NCI-H2107 (cell line): ENCODE measurements at places on chromosomes 2 and 18.
A peak's percentile ranks its signal among the peaks of the same experiment; 100 is the strongest.

DNA sequence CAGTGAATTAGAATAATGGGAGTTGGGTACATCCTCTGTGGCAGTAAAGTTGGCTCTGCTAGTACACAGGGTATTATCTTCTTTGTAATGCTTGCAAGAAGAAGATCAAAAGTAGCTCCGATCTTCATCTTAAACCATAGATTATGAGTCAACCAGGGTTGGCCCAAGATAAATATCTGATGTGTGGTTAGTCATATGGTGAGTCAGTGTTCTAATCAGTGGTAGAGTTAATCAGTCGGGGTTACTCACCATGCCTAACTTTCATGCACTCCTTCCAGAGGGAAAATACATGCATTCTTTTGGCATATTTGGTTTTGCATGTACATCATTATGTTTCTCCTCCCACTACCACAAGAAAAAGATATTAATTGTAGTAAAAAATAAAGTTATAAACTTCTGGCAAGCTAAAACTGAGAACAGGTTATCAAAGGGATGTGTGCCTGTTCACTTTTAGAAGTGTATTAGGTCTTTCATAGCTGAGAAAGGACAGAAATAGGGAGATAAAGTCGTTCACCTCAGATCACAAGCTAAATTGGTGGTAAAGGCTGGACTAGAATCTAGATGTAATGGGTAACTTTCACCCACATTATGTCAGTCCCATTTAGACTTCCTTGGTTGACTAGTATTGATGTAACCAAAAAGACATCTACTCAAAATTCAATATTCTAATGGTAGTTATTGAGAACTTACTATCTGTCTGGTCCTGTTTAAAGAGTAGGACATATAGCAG lies 684.4 kb downstream of the IRS1 start:
- DNase-seq: no peak

DNA sequence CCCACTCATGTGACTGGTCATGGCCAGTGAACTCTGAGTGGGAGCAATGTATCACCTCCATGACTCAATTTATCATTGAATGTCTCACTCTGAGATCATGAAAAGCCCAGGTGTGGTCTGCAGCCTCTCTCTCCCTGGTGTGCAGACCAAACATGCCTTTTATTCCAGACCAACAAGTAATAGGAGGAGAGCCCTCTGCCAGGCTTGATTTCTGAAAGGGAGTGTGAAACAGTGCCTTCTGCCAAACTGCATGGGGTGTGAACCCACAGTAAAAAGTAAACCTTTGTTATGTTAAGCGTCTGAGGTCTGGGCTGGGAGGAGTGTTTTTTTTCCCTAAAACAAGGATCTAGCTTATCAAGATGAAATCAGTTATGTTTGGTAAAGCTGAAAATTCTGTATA lies 601.2 kb downstream of the ADCYAP1 start:
- no peak for DNase-seq

- DNase-seq: peak; percentile 4
Measured at GRCh38 chr2:132669908-132670495, at the start of gene LYPD1. Gene LYPD1 (minus strand): TSS chr2:132670205. CDS start chr2:132669932, 273 bp downstream.

- DNase-seq: no peak
Measured at GRCh38 chr2:227813229-227813561, 447 bp upstream of the CCL20 start.

DNA sequence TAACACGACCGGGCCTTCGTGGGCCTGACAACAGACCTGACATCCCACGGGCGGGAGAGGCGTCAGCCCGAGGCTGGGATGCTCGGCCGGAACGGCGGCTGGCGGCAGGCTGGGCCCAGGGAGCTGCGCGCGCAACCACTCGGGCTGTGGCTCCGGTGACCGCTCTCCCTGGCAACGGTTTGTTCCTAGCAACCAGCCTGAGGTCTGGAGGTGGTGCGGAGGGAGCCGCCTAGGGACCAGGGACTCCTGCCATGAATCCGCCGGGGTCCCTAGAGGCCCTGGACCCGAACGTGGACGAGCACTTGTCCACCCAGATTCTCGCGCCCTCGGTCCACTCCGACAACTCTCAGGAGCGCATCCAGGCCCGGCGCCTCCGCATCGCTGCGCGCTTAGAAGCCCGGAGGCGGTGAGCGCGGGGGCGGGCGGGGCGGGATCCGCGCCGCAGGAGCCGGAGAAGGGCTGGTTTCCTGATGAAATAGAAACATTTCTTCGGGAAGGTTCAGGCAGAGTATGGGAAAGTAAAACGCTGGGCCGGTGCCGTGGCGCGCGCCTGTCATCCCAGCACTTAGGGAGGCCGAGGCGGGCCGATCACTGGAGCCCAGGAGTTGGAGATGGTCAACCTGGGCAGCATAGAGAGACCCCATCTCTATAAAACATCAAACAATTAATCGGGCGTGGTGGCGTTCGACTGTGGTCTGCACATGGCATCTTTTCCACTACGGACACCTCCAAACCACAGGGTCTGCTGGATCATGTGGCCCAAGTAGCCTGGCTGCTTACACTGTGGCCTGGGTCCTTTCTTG lies at the start of gene DRC1:
DRC1 (plus strand) TSS at position 182 of the 803 bp plus-strand sequence; CDS start at position 252, 70 bp downstream.
- peak; percentile 43 for DNase-seq

DNA sequence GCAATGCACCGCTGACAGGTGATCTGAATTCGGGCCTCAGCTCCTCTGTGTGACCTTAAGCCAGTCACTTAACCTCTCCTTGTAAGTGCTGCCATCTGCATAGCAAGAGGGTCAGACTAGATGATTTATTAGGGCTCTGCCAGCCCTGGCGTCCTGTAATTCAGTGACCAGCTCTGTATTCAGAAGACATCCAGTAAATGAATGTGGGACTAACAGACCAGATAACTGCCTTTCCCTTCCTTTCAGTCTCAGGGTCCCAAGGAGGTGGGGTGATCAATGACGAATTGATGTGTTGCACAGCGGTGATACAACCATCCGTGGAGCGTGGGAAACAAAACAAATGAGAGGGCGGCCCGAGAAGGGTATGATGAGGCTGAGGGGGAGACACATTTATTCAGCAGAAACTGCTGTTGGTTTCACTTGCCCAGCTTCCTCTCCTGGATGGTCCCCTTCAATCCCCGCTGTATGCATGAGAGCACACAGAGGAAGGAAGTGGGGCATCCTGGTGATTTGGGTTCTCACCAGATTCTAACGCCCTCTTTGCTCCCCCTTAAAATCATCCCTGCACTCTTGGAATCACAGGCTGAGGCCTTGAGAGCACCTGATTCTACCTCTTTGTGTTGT lies 92.8 kb downstream of the VIT start:
- DNase-seq: no peak
